Immature natural killer cell (primary cell): ENCODE measurements at places on chromosomes 1 and 21.
A peak's percentile ranks its signal among the peaks of the same experiment; 100 is the strongest.

DNA sequence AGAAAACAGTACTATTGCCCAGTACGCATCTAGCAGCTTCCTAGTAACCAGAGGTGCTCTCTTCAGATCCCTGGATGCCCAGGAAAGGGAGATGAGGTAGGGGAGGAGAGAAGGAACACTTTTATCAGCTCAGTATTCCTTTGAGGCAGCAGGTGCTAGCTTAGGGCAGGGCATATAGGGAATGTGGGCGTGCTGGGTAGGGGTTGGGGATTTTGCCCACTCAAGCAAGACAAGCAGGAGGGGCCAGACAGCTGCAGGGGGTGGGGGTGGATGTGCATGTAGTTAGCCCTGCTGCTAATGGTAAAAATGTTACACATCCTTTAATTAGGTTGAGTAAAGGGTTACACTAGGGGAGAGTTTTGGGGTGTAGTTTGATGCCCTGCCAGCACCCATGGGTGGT lies 18.1 kb upstream of the AVPR1B start:
- no peak for DNase-seq

DNA sequence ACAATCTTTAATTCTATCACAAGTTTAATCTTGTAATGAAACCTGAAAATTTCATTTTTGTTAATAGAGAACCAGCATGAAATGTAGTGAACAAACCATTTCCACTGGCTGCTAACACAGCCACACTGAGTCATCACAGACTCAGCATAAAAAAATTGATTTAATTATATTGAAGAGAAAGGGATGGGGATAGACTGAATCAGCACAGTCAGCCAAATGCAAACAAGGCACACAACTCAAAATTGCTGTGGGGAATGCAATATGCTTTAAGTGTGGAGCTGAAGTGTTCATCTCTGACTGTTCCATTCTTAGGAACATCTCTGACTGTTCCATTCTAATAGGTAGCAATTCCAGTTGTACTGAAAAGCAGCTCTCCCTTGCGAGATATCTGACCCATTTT lies 299.8 kb downstream of the MRPL39 start:
- no peak for DNase-seq

DNA sequence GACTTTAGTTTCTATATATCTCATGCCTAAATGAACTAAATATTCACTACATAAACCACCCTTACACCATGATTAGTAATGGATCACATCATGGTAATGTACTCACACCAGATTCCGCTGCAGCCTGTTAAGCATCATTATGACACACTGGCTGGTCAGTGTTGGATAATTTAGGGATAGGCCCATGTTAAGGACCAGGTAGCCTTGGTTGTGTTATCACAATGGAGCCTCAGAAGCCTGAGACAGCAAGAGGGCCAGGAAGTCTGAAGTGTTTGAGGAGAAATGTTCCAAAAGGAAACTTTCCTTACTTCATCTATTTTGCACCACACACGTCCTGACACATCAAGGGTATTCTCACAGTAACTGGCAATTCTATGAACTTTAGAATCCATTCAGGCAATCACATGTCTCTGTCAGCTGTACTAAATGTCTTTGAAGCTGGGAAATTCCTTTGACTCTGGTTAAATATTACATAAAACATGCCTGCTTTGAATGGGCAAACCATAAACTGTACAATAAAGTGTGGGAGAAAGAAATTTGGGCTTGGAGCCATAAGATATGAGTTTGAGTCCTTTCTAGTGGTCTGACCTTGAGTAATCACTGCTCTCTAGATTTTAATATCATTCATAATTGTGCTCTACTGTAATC lies 105.3 kb upstream of the DPT start:
- no peak for DNase-seq

- DNase-seq: no peak
Measured at GRCh38 chr1:9887070-9887469, 23.0 kb downstream of the CTNNBIP1 start.

GRCh38 chr21:30831194-30831765 lies 1.7 kb upstream of the KRTAP7-1 start:
- DNase-seq: no peak

GRCh38 chr1:26583646-26584485 lies 54.3 kb downstream of the RPS6KA1 start:
- no peak for DNase-seq

DNA sequence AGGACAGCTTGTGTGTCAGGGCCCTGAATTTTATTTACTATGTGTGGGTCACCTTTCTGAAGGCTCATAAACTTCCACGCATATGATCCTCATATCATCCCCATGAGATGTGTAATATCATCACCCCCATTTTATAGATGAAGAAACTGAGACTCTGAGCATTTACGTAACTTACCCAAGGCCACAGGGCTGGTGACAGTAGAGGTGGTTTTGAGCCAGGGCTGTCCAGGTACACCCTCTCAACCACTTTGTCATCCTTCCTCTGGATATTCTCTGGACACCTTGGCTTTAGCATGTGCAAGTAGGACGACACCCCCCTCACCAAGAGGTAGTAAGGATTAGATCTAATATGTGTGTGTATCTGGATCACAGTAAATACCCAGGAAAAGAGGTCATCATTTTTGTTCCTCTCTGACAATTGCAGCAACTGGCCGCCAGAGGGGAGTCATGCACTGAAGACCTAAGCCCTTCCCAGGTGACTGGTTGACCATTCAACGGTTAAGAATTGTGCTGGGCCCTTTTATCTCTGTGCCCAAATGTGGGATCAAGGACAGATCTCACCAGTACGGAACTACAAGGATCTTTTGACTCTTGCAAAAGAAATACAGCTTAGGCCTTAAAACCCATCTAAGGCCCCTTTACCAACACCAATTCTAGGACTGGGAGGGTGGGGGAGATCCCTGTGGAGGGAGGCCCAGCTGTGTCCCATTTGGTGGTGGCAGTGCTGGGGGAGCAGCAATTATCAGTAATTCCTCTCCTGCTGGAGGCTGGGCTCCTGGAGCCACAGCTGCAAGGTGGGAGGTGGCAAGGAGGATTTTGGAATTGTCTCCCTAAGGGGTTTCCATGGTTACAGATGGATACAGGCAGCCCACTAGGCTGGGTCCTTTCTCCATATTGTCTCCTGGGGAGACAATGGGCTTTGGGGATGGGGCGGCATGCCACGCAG lies 13.7 kb upstream of the E2F2 start:
- peak; percentile 65 for DNase-seq

- DNase-seq: no peak
Measured at GRCh38 chr1:38454749-38455441, 404.7 kb downstream of the RRAGC start.

DNA sequence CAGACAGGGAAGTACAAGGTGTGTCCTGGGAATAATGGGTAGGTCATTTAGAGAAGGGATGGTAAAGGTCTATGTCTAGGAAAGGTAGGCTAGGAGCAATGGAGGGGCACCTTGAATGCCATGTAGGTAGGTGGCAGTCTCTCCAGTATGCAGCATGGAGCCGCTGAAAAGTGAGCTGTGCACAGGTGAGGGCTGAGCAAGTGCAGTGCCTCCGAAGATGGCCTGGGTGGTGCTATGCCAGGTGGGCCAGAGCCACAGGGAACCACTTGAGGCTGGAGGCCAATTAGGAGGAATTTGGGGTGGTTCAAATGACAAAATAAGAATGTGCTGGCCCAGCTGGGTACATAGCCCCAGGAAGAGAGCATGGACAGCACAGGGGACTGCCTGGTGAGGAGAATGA lies 25.0 kb downstream of the RNU5D-1 start:
- DNase-seq: no peak

GRCh38 chr1:168007691-168008090 lies 70.8 kb upstream of the MPC2 start:
- DNase-seq: no peak

- DNase-seq: no peak
Measured at GRCh38 chr1:223052931-223053330, 90.1 kb downstream of the TLR5 start.

DNA sequence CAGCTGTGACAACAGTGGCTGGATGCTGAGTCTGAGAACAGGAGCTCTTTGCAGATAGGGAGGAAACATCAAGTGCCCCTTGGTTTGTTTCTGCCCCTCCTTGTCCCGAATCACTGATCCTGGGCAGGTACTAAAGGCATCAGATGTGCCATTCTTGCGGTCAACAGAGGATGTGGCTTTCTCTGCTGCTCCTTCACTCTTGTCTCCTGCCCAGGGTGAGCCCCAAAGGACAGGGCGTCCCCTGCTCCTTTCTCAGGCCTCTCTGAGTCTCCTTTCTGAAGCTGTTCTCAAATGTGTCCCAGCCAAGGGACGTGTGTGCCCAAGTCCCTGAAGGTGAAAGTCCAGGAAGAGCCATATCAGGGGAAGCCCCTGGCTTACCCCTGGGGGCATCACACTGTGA lies 31.7 kb downstream of the SLC37A1 start:
- DNase-seq: no peak

DNA sequence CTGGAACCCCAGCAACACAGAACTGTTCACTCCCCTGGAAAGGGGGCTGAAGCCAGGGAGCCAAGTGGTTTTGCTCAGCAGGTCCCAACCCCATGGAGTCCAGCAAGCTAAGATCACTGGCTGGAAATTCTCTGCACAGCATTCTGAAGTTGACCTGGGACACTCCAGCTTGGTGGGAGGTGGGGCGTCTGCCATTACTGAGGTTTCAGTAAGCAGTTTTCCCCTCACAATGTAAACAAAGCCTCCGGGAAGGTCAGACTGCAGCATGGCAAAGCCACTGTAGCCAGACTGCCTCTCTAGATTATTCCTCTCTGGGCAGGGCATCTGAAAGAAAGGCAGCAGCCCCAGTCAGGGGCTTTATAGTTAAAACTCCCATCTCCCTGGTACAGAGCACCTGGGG lies 59.7 kb downstream of the INKA2 start:
- no peak for DNase-seq

DNA sequence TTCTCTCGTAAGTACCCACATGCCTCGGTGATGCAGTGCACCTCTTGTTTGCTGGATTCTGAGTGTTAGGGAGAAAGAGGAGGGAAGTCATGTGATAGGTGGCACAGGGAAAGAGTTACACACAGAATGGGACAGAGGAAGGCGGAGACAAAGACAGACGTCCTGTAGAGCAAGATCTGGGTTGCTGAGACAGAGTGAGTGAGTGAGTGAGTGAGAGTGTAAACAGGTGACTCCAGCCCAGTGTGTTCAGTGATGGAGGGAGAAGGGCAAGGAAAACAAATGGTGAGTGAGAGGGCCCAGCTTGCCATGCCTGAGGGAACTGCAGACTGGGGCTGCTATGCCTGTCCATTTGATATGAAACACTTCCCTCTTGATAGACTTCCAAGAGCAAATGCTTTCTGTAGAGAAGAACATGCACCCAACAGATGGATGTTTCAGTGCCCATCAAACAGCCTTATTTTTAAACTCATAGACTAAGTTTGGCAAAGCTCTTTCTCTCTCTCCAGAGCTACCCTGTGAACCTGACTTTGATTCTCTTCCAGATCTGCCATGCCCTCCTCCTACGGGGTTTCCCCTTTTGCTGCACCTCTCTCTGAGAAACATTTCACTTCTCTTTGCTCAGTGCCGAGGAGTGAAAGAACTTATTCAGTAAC lies 209.9 kb upstream of the COA6 start:
- no peak for DNase-seq

- no peak for DNase-seq
Measured at GRCh38 chr1:98421085-98421435, 240.5 kb upstream of the SNX7 start.

DNA sequence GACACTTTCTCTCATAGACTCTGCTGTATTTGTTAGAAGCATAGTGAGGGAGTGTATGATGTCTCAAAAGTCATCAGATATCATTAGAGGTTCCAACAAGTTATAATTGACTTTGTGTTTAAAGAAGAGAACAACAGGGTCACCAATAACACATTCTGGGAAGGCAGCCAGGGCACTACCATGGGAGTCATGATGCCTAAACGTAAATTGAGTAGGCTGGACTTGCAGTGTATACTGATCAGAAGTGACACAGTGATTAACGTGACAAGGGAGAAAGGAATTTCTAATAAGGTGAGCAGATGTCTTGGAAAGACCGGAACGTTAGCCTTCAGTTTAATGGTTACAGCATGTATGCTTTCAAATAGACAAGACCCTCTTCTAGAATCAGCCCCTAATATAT lies 973.2 kb downstream of the NCAM2 start:
- DNase-seq: no peak

- DNase-seq: no peak
Measured at GRCh38 chr1:43276673-43277072, 6.9 kb downstream of the TMEM125 start.

- no peak for DNase-seq
Measured at GRCh38 chr1:181919542-181919941, 142.0 kb downstream of the ZNF648 start.

DNA sequence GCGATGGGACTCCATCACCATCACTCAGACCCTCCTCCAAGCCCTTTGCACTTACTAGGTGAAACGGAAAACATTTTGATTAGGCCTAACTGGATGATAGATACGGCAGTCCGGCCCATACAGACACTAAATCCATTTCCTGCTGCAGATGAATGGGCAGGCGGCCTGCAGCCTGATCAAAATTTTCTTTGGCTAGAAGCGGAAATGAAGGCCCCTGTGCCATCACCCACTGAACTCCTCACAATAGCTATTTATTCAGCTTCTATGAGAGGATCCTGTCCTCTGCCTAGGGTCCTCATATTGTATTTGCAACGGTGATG lies 200.5 kb downstream of the OMA1 start:
- DNase-seq: no peak

GRCh38 chr1:225733254-225733653 lies 44.4 kb upstream of the SRP9 start:
- DNase-seq: no peak

DNA sequence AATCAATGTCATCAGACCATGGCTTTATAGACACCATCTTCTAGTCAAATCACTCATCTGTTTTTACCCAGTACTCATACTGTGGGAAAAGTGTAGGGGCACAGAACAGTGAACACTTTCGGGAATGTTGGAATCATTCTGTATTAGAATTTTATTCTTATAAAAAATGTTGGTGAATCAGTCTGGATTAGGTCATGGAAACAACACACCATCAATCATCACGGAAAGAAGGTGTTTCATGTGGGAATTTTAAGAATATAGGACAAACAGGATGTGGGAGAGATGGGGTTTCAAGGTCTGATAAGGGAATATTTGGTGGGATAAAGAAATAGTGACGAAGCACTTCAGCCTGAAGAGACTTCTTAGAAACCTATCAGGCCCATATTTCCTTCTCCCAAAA lies 17.3 kb downstream of the GBP1 start:
- DNase-seq: no peak

DNA sequence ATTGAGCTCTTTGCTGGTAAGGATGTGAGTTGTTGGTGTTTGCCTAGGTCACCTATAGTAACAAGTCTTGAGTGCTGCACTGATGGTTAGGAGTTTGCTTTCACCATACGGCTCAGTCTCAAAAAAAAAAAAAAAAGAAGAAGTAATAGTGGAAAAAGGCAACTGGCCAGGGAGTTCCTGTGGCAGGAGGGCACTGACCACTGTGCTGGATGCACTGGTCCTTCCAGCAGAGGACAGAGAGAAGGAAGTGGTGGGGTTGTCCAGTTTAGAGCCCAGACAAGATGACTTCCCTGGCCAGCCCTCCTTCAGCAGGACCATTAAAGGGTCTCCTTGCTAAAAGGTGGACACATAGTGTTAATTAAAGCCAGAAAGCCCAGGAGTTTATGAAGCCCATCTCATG lies 11.9 kb upstream of the PTCH2 start:
- no peak for DNase-seq

- no peak for DNase-seq
Measured at GRCh38 chr1:246705368-246705767, 18.8 kb upstream of the SCCPDH start.
